ENCODE measurements at places on chromosomes 4 and X. TPM values are rescaled to one million over a fixed set of nuclear protein-coding genes. Genes with fewer than 3 reads are reported as not detected.

DNA sequence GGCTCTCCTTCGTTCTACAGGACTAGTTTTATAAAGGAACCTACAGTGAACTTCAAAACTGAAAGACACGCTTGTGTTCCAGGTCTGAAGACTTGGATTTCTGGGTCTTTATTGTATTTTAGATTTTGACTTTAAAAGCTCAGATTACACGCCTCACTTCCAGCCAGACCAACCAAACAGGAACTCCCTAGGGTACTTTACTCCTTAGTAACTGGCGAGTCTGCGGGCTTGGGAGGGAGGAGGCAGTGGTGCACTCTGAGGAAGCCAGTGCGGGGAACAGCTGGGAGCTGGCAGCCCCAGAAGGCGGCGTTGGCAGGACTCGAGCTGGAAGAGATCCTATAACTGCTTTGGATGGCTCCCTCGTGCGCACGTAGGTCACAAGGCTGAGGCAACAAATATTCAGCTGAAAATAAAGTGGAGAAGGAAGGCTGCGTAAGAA, 391 bp upstream of the PHKA1 start:
- peak; percentile 82 for DNase-seq

DNA sequence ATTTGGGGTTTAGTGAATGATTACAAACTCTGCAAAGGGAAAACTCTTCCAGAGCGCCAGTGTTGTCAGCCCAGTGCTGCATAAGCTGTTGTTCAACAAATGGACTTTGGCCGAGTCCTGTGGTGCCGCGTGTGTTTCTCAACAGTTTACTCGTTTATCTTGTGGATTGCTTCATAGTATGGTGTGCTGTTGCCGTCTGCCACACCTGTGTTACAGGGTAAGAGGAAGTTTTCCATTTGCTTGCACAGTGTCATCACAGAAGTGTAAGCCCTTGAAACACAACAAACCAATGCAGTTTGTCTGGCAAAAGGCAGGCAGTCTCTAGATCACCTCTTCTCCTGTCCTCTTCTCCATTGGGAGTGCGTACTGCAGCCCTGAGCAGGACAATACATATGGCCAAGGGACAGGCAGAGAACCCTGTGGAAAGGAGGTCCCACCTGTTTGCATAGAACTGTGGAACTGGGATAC, 66.3 kb downstream of the DCUN1D4 start:
- DNase-seq, result no peak

DNA sequence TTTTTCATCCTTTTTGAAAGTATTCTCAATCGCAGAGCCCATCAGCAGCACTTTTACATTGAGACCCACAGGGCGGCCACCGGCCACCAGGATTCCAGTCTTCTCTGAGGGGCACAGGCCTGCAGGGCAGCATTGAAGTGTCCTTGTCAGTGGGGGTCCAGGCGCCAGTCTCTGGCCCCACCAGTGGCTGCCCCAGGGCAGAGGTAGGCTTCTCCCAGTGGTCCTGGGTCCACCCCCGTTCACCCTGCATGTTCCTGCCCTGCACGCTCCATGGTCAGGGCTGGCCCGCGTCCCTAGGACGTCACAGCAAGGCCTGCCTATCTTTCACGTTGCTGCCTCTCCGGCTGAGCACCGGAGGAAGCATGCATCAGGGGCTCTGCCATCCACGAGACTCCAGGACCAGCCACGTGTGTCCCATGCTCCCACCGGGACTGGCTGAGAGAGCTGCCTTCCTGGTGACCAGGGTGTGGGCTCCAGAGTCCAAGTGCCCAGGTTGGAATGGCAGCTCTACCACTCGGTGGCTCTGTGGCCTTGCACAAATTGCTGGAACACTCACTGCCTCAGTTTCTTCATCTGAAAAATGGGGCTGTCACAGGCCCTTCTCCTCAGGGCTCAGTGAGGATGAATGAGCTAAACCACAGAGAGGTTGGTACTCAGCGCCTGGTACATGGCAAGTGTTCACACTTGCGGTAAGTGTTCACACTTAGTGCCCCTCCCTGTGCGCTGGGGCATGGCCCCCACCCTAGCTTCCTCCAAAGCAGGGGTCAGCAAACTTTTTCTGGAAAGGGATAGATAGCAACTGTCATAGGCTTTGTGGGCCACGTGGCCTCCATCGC, 30.7 kb upstream of the JAKMIP1 start:
- DNase-seq, result no peak

- no peak for DNase-seq
These were observed 102.6 kb upstream of the LNX1 start for GRCh38 chr4:53693909-53694308.

- no peak for DNase-seq
These were observed 140.9 kb downstream of the HNRNPD start for GRCh38 chr4:82232891-82233290.

DNA sequence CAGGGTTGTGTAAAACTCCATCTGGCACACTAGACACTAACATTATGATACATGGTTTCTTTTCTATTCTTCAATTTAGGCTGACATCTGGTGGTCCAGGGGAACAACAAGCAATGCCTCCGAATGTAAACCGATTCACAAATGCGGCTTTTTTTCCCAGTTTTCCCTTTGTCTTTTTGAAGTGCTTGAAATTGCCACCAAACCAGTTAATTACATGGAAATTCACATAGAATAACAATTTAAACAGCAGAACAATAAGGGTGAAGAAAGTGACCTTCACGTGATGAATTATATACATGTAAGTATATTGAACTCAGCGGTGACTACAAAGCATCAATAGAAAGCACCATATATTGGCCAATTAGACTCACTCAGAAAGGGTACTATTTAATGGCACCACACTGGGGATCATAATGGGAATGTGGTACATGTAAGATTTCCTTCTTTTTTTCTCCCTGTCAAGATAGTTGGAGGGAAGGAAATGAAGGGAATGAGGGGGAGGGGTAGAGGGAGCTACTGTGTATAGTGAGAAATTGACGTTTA, 103.9 kb downstream of the MMRN1 start:
- no peak for DNase-seq

DNA sequence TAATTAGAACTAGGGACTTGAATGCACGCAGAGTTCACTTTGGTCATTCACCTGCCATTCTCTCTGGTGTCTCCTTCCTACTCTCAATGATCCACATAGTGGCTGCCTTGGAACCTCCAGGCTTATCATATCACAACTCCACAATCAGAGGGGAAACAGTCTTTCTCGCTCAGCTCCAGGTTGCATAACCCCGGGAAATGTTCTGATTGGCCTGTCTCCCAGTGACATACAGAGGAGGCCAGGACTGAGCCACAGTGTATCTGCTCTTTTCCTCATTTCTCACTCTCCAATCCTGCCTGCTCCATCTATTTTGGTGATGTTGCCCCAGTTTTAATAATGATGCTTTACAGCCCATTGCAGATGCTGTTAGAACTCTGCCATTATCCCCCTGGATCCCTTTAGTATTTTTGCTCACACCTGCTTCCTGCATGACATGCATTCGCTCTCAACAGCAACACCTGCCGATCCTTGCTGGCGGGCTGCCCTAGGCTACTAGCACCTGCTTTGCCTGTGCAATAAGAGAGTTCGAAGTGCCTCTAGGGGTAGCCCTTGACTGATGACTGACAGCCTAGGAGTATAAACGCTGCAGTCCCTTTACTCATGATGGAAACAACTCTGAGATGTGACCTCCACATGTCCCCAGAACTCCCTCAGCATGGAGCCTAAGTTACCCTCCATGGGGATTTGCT, 211.3 kb upstream of the RPS6KA3 start:
- DNase-seq, result no peak

- DNase-seq, result peak; percentile 69
These were observed 4.2 kb downstream of the PRDM8 start for GRCh38 chr4:80201252-80202151.

- DNase-seq, result no peak
These were observed 62.1 kb upstream of the SCOC start for GRCh38 chr4:140311257-140311835.

- no peak for DNase-seq
These were observed 187.9 kb upstream of the LCORL start for GRCh38 chr4:18209448-18209847.

GRCh38 chr4:185128272-185129119, 14.6 kb upstream of the SLC25A4 start:
- peak; percentile 48 for DNase-seq

DNA sequence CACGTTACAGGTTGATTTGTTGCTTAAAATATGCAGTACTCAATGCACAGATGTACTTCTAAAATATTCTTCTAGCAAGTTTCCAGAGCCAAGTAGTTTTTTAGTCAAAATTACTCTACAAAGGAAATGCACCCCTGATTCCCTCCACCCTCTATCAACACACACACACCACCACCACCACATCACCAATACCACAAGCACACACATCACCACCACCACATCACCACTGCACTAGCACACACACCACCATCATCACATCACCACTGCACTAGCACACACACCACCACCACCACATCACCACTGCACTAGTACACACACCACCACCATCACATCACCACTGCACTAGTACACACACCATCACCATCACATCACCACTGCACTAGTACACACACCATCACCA, 105.2 kb upstream of the FRG1 start:
- no peak for DNase-seq

DNA sequence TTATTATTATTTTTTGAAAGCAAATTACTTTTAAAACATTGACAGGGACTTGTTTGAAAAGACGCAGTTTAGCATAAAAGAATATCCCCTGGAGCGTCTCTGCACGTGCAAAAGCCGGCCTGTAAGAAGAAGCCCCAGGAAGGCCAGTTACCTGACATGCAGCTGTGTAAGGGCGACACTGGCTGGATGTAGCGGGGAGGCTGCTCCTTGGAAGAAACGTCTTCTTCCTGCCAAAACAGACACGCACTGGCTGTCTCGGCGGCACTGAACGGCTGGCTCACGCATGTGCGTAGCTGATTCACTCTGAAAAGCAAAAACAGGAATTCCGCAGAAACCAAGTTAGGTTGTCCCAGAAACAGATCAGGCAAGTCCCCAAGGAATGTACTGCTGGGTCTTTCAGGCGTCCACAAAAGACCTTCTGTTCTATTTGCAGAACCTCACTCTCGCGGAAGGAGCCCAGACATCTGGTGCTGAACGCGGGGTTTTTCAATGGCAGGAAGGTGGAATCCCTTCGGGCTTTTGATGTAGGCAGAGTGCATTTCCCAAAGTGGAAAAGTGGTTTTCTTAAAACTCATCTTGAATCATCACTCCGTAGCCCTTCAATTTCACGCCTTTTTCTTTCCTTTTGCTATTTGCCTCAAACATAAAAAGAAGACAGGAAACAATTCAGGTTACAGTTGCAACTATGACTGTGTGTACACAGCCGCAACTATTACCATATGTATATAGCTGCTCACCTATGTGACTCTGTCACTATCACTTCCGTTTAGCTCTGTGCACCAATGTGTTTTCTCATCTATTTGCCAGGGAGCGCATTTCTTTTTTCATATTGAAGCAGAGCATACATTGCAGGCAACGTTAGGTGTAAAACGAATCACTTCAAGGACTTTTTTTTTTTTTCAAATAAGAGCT, 38.1 kb upstream of the ARSH start:
- DNase-seq, result peak; percentile 37

GRCh38 chrX:40009462-40009851, 88.3 kb downstream of the BCOR start:
- DNase-seq, result no peak

- no peak for DNase-seq
These were observed 206.3 kb upstream of the FGF13 start for GRCh38 chrX:138917781-138918180.

DNA sequence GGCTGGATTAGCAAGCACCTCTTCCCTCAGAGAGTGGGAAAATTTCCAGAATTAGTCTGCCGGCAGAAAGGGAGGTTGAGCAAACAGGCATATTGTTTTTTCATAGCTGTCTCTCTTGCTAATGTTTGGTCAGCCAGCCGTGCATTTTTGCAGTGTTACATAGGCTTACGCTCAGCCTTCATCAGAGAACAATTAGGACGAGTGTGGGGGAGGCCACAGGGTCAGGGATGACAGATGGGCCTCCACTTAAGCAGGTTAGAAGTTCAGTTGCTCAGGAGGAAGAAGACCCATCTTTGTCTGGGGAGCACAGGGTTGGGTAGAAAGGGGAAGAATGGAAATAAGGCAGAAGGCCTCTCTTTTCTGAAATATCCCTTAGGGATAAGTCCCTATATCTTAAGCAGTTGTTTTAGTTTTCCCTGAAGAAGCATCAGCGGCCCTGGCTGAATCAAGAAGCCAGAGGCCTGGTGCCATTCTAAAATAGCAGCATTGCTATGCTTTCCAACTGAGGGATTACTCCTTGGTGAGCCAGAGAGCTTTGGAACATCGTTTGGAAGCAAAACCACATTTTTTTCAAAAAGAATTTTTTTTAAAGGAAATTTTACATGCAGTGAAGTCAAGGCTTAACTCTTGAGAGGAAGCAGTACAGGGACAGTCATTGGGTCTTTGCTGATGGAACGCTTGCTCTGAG, 118.8 kb downstream of the SMIM20 start:
- no peak for DNase-seq

DNA sequence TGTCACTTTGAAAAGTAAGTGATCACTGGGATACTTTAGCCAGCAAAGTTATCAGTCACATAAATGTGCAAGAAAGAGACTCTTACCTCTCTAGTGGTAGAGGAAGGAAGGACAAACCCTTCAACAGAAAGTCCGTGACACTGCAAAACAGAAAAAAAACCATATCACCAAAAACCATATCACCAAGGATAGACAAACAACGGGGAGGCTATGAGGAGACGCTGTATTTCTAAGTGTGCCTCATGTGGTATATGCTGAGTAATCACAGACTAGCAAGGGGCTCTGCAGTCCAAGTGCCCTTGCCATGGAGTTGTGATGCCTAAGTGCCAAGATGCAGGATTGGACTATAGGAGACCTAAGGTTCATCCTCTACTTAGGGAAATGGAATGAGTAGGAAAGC, 11.5 kb upstream of the HDAC8 start:
- no peak for DNase-seq

- no peak for DNase-seq
These were observed 65.1 kb downstream of the ARHGAP6 start for GRCh38 chrX:11600578-11600977.

DNA sequence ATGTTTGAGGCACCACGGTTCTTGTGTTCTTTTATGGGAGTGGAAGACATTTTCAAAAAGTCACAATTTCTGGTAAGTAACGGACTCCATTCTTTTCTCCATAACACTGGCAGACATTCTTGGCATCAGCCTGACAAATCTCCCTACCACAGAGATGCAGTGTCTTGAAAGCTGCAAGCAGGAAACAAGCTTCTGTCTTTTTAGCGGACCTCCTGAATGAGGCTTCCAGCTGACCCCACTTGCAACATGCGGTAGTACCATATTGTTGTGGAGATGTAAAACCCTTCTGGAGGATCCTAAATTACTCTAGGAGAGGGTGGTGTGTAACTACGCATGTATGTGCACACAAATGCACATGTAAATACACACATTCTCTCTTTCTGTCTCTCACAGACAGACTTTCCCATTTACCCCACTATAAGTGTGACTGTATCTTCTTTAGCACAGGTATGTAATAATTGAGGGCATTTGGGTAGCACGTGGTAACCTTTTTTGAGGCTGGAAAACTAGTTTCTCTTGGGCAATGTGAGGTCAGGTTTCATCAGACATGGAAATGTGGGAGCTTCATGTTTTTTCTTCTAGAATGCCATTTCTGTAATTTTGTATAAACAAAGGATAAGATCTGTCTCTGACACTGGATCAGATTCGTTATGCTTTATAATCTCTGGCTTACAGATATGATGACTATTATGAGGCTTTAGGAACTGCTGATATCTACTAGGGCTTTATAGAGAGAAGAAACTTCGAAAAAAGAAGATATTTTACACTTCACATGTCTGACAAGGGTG, 130.1 kb downstream of the MGST2 start:
- DNase-seq, result no peak

The GYPE gene
- total RNA-seq, result 0.19 TPM

The LIMCH1 gene
- total RNA-seq, result 272 TPM

The PCDH19 gene
- 0.32 TPM for total RNA-seq

The COL4A6 gene
- 7.4 TPM for total RNA-seq

The FOXR2 gene
- total RNA-seq, result not detected

The PIR gene
- 10.8 TPM for total RNA-seq

The WAS gene
- total RNA-seq, result 4.0 TPM

Measured in Right ventricle myocardium superior (tissue), 1 donor.